ENCODE measurements at places on chromosomes 7 and 10.

DNA sequence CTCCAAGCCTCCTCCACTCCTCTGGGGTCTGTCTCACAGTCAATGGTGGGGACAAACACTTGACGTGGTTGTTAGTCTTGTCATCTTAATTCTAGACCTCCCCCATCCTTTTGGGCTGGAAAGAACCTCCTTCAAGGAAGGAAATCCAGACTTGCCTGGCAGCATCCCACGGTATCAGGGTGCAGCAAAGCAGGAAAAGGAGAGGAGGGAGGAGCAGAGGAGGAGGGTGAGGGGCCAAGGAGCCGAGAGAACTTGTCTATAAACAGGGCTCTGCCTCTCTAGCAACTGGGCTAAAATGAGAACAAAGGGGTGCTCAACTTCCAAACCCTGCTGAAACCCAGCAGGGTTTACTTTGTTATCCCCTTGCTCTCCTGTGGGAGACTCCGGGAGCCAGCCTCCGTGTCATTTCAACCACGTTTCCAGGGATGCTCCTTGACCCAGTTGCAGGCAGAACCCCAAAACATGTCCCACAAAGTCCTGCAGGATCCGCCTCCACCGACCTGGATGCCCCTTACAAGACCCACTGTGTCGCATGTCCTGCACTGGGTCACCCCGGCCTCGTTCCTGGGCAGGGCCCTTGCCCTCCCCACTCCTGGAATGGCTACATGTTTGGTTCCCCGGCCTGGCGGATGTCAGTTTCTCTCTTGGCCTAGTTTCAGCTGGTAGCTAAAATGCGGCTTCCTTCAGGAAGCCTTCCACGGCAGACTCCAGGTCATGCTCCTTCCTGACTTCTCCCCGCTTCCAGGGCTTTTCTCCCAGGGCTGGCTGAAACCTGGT, 69.7 kb upstream of the MGMT start:
- peak overlapping the region; percentile 22 for H3K27ac ChIP-seq
- H3K4me3 ChIP-seq: no peak overlapping the region
- H3K4me1 ChIP-seq: peaks cover 5% of the 10 kb centered on the region
- H3K36me3 ChIP-seq: no peaks in the 10 kb centered on the region
- no peak for DNase-seq

GRCh38 chr10:87635498-87636312, 24.0 kb upstream of the PAPSS2 start:
- peak; percentile 67 for DNase-seq
- no peaks in the 10 kb centered on the region for H3K36me3 ChIP-seq
- H3K4me3 ChIP-seq: no peak overlapping the region
- no peaks in the 10 kb centered on the region for H3K27me3 ChIP-seq
- peaks cover 13% of the 10 kb centered on the region for H3K4me1 ChIP-seq

DNA sequence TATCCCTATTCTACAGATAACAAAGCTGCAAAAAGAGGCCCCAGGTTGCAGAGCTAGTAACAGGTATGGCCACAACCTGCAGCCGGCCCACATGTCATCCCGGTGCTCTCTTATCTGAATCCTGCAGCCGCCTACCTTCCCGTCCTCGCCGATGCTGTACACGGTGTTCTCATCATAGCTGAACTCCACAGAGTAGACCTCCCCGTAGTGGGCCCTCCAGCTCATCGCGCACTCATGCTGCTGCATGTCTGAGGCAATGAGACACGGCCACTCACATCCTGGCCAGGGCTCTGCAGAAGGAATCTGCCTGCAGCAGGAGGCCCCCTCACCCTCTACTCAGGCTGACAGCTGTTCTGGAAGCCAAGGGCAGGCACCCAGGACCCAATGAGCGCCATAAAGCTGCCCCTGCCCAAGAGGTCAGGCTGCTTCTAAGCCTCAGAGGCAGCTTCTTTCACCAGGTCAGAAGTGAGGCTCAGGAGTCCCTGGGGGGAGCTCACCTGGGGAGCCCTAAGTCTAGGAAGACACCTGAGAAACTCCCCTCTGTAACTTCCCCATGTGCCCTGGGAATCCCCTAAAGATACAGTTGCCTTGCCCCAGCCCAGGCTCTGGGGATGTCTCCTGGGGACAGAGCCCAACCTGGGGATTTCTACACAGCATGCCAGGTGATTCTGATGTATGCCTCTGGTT, 17.9 kb upstream of the CYREN start:
- no peak overlapping the region for H3K27ac ChIP-seq
- no peak overlapping the region for H3K4me3 ChIP-seq
- H3K4me1 ChIP-seq: no peaks in the 10 kb centered on the region
- H3K36me3 ChIP-seq: peaks cover 11% of the 10 kb centered on the region
- no peak for DNase-seq

DNA sequence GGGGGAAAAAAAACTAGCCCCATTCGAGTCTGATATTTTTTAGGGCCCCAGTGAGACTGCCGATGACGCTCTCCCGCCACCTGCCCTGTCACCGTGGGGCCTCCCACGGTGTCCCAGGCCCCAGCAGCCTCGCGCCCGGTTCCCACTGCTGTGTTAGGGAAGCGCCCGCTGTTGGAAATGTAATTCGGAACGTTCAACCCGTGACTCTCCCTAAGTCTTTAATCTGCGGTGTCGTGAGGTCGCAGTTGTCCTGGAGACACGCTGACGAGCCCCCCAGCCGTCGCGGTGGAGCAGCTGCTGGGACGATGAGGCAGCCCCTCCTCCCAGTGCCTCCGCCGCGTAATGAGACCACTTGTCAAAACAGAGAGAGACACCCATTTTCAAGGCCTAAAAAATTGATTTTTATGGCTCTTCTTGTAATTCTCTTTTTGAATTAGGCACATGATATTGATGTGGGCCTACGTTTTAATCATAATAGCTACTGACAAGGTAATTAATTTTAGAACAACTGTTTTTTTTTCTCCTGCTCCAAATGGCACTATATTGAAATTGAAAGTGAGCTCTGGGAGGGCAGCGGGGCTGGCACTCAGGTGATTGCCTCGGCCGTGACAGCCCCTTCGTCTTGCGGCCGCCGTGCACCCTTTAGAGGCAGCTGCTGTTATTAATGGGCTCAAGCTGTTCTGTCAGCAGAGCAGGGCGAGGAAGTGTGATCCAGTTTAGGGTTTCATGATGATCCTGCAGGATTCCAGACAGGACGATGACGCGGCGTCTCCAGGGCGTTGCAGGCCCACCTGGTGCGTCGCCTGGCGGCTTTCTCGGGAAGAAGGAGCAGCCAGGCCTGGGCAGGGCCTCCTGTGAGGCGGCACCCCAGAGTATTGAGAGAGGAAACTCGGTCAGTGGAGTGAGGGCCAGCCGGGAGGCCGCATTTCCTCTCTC, 63.3 kb downstream of the NKX6-2 start:
- peaks cover 5% of the 10 kb centered on the region for H3K36me3 ChIP-seq
- no peak overlapping the region for H3K4me3 ChIP-seq
- H3K4me1 ChIP-seq: no peaks in the 10 kb centered on the region
- no peak overlapping the region for H3K27ac ChIP-seq
- no peak for DNase-seq

DNA sequence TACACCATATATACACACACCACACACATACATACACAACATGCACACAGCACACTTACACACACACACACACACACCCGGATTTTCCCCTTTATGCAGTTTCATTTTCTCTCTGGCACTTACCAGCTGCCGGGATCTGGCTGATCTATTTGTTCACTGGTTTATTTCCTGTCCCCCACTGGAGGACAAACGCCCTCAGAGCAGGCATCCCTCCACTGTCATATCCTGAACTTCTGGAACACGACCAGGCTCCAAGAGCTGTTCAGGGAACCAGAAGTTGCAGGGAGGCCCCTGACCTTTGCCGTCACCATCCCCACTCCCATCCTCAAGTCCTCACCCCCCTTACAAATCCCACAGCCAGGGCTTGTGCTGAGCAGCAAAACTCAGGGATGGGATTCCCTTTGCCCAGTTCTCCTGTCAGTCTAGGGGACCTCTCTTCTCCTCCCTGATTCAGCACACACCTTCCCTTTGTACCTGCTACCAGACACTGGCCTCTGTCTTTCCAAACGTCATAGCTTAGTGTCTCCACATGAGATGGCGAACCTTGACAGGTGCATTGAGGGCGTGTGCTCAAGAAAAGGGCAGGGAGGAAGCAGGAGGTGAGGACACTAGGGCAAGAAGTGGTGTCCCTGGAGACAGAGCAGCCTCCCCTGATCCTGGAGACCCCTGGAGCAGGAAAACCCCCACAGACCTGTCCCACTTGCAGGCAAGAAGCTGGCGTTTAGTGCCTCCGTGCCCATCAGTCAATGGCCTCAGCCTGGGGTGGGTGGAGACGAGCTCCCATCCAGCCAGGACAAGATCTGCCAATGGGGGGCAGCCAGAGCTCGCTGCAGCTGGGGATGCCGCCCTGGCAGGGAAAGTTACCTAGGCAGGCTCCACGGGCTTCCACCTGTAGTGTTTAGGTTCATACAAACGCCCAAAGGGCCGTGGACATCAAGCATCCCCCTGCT, 12.7 kb upstream of the DOCK1 start:
- no peaks in the 10 kb centered on the region for H3K4me1 ChIP-seq
- no peak for DNase-seq
- H3K27me3 ChIP-seq: no peaks in the 10 kb centered on the region
- no peak overlapping the region for H3K4me3 ChIP-seq
- H3K36me3 ChIP-seq: no peaks in the 10 kb centered on the region

- peaks cover 19% of the 10 kb centered on the region for H3K27me3 ChIP-seq
- H3K4me1 ChIP-seq: no peaks in the 10 kb centered on the region
- no peak overlapping the region for H3K27ac ChIP-seq
- H3K36me3 ChIP-seq: peaks cover 6% of the 10 kb centered on the region
- DNase-seq: no peak
Measured at GRCh38 chr10:125782054-125782453, 6.4 kb upstream of the MMP21 start.

All from MCF 10A (cell line).